Activated naive CD8-positive, alpha-beta T cell treated with anti-CD3 and anti-CD28 coated beads, Interleukin-2, amount 50 U/mL, for 24 hours (primary cell): ENCODE measurements at places on chromosomes 4 and X.
A peak's percentile ranks its signal among the peaks of the same experiment; 100 is the strongest.

GRCh38 chr4:105148776-105149175 is 2.1 kb downstream of the TET2 start:
- DNase-seq: no peak

DNA sequence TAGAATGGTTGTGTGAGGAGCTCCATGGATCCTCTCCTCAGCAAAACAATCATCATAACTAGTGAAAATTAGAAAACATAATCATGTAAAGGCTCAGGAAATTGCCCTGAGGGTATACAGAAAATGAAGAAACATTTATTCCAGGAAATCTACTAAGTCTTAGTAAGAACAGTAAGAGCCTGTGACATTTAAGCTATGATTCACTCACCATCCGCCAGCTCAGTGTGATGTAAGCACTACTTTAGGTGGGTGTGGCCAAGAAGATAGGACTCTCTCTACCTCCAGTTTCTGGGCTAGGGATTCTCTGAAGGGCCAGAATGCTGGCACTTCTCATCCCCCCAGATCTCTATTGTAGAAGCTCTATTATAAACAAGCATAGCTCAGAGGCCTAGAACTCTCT is 147.5 kb downstream of the DLG3 start:
- peak; percentile 14 for DNase-seq

GRCh38 chr4:139656614-139657486 is 8.8 kb upstream of the MGST2 start:
- DNase-seq: peak; percentile 43

- DNase-seq: no peak
These were observed 79.5 kb downstream of the HMGB2 start for GRCh38 chr4:173254646-173255045.

- DNase-seq: no peak
These were observed 222.4 kb downstream of the CRLF2 start for GRCh38 chrX:989959-990510.

- DNase-seq: no peak
These were observed 19.8 kb upstream of the KLF3 start for GRCh38 chr4:38644201-38644600.
